NCI-H2029 treated with DMSO at 0.1 percent for 48 hours (cell line): ENCODE measurements at places on chromosomes 16 and 17.

GRCh38 chr16:4870138-4870671 is 22.9 kb downstream of the UBN1 start:
- DNase-seq, result no peak

DNA sequence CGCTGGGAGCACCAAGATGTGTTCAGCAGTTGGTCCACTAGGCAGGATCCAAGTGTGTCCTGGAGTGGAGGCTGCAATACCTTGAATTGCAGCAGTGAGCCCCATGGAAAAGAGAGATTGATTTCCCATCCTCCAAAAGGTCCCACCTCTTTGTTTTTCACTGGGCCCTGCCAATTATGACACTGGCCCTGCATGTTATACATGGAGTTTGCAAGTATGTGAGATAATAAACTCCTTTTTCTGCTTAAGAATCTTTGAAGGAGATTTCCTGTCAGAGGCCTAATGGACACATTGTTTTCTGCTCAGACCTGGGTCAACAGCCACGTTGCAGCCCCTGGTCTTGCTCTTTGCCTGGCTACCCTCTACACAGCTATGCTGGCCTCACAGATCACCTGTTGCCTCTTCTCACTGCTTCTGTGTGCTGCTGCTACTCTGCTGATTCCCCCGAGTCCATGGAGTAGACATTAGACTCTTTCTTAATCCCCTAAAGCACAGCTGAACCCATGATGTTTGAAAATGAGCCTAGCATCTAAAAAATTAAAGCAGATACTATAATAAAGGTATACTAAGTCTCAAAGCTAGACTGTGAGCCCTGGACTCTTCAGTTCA is 341.9 kb upstream of the CDH11 start:
- no peak for DNase-seq

DNA sequence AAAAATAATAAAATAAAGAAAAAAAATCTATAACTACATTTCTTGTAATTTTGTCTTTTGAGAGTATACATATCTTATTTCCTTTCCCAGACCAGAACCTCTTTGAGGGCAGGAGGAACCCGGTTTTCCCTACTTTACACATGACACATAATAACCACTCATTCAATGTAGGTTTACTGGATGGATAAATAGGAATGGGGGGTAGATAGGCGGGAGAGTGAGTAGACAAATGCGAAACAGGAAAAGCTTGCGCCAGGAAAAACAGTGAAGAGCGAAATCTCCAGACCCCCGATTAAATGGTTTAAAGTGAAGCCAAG is 515 bp upstream of the GOSR2 start:
- no peak for DNase-seq

DNA sequence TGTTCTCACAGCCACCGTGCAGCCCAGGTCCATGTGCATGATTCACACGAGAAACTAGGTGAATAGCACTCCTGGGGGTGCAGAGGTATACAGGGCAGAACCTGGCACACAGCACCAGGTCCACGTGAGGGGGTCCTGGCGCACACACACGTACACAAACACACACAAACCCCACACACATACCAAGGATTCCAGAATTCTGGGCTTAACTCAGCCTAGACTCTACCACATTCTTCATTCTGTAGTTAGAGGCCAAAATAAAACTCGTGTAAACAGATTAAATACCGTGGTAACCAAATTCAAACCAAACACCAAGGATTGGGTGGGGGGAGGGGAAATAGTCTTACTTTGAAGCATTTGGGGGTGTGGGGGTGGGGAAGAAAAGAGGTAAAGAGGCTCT is 58.5 kb downstream of the XYLT1 start:
- no peak for DNase-seq

GRCh38 chr17:14843086-14843795 is 421.9 kb downstream of the PMP22 start:
- DNase-seq, result no peak

DNA sequence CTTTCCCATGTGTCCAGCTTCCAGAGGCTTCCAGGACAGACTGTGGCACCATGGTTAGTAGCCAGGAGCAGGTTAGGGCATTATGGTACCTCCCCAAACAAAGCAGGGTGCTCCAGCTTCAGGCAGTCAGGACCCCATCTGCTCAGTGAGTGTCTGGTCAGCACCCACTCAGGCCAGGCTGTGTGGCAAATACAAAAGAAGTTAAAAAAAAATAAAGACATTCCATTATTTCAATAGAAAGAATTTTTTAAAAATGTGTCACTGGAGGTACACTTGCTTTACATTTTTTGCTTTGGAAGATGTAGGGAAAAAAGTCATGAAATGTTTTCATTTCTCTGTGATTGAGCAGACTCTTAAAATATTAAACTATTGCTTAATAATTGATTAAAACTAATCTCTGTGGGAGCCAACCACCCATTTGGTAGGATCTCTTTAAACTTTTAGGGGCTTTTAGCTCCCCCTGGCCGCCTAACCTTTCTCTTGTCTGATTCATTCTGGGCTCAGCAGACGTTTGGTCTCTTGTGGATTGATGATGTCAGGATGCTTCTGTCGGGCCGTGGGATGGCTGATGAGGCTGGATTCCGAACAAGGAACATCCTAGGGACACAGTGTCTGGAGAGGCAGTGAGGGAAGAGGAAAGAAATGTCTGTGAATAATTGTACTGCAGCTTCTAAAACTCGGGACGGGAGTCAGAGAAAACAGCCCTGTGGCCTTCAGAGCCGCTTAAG is 28.4 kb upstream of the NPTX1 start:
- no peak for DNase-seq

- no peak for DNase-seq
These were observed 127.8 kb downstream of the HS3ST3B1 start for GRCh38 chr17:14428648-14429029.

GRCh38 chr17:31740611-31741082 is 118.4 kb downstream of the COPRS start:
- no peak for DNase-seq

DNA sequence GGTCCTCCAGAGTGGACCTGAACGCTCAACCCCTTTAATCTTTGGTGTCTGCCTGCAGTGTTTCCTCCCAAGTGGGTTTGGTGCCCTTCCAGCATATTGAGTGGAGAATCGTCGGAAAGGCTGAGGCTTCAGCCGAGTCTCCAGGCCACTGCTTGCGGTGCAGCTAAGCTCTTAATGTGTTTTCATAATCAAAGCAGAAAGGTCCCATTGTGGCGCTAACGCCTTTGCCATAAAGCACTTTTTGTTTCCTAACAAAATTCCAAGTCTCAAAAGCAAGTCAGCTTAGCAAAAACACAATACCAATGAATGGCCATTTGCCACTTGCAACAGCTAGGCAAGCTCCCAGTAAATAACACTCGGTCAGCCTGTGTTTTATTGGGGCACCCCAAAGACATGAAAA is 57.6 kb downstream of the KSR1 start:
- DNase-seq, result no peak

GRCh38 chr16:79062336-79062735 is 538.2 kb downstream of the MAF start:
- no peak for DNase-seq

- DNase-seq, result no peak
These were observed 559 bp downstream of the ITGAM start for GRCh38 chr16:31260136-31260931.

DNA sequence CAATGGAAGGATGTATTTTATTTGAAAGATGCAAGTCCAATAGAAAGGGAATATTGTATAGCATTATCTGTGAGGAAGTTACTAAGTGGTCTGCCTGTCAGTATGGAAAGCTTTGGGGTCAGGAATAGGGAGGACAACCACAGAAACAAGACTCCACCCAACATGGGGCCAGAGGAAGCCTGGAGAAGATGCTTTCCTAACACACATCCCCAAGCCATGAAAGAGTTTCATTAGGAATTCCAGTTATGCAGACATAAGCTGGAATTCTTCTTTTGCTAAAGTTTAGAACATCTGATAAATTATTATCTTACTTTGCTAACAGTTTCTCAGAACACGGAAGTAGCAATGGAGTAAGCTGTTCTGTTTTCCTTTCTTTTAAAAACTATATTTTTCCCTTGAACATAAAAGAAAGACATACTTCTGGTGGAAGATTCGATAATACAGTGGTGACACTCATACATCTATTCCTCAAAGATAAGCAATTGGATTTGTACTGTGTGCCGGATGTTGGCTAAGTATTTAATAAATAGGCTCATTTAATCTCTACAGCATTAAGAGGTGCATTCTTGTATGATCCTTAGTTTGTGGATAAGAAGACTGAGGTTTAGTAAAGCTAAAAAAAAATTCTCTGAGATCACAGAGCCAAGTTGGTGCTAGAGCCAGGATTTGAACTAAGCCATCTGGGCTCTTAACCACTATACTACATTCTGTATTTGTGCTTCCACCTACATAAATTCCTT is 51.0 kb upstream of the GAS7 start:
- no peak for DNase-seq

DNA sequence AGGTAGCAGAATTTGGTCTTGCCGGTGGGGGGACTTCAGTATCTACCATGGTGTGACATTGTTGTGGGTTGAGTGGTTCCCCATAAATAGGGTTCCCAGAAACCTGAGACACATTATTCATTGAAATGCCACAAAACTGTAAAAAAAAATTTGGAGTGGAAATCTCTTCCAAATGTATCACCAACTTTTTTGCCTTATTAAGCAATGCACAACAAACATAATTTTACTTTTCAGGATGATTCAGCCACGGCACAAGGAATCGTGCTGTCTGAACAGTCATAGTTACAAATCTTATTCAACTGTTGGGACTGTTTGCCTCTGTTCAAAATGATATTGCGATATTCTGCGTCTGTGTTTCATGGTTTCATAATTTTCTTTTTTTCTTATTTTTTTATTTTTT is 181.2 kb downstream of the NTN1 start:
- DNase-seq, result no peak

DNA sequence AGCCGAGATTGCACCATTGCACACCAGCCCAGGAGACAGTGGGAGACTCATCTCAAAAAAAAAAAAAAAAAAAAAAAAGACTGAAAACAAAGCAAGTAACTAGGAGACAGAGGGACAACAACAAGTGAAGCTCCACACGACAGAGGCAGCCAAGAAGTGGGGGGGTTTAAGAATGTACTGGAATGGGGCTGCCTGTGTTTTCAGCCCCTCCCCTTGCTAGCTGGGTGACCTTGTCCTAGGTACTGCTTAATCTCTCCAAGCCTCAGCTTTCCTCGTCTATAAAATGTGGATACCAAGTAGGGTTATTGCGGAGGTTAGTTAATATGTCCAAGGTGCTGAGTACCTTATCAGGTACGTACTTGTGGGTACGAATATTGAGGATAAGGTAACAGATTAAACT is 163.8 kb upstream of the CACNG5 start:
- DNase-seq, result no peak

DNA sequence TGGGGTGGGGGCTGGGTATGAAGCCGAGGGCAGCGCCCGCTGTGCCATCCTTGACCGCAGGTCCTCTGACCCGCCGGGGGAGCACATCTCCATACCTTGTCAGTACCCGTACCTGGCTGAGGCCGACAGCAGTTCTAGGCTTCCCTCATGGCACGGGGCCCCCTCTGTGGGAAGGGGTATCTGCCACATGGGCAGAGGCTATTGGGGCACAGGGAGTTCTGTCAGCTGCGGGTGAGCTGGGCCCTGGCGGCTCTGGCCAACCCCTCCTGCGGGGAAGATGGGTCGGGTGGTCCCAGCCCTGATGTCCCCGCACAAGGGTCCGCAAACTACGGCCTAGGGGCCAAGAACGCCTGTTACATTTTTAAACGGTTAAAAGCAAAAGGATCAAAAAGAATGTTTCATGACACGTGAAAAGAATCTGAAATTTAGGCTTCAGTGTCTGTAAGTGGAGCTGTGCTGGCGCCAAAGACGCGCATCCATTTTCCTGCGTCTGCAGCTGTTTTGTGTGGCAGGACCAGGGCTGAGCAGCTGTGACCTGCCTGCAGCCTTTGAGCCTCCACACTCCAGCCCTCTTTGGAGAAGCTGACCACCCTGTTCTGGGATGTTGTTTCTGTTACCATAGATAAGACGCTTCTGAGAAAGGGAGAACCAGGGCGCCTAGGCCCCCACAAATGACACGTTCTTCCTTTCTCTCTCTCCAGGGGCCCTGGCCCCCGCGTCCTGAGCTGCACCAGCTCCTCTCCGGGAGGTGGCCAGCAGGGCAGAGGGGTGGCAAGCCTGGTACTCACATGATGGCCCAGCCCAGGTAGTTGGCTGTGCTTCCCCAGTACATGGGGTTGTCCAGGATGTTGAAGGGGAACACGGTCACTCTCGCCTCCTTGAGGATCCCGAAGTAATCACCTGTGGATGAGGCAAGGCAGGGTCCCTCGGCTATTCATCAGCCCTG is 12.7 kb upstream of the RASD1 start:
- no peak for DNase-seq

DNA sequence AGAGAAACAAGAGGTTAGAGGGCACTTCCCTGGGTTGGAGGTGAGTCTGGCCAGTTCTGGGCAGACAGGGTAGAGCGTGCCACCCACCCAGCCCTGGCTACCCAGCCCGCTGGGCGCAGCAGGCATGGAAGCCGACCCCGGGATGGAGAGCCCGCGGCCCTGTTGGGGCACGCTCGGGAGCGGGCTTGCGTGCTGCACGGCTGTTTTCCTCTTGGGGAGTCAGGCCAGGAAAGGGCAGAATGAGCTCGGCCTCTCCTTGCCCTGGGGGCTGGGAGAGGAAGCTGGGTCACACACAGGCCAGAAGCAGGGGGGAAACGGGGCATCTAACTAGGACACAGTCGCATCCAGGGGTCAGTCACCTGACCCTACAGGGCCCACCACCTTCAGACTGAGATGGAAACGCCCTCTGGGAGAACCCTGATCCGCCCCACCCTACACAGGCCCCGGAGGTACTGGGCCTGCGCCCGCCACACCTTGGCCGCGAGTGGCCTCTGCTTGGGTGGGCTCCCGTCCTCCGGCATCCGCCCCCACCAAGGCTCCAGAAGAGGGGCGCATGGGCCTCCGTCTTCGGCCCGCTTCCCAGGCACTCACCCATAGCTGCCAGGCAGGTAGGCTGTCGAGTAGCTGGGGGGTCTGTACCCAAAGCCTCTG is 1.2 kb downstream of the SOX15 start:
- DNase-seq, result no peak

- no peak for DNase-seq
These were observed 1.1 kb downstream of the PHF12 start for GRCh38 chr17:28950017-28950751.

GRCh38 chr17:2346475-2346874 is 9.2 kb downstream of the SGSM2 start:
- no peak for DNase-seq

DNA sequence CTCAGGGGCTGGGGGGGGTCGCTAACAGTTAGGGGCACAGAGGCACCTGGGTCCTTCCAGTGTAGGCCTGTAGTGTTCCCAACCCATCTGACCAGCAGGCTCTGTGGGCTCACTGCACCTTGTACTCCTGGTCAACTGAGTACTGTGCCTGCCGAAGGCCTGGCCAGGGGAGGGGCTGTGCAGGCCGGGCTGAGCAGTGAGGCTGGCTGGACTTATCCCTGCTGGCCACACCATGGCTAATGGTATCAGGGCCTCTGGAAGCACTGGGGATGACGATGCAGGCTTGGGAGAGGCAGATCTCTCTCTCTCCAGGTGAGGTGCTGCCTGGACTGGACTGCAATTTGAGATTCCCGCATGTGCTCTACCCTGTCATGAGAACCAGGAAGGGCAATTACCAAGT is 58.9 kb upstream of the SDK2 start:
- DNase-seq, result no peak

- peak; percentile 27 for DNase-seq
These were observed 7.6 kb downstream of the ALKBH5 start for GRCh38 chr17:18191236-18191667.
